ENCODE measurements at places on chromosomes 12 and 14.

DNA sequence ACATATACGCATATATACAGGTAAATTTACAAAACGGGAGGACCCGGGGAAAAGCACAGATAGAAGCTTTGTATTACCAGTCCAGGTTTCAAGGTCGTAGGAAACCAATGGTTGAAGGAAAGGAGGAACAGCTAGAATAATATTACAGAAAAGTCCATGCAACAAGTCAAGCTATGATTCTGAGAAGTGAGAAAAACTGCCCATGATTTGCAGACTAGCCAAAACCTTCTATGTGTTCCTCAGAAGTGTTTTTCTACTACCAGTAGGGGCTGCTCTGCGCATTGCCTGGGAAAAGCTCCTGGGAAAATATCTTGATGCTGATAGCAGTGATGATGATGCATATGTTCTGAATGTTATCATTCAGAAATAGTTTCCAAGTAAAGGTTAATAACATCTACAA lies 2.2 kb downstream of the PDZRN4 start:
- DNase-seq: no peak

- DNase-seq: no peak
Measured at GRCh38 chr14:33342299-33342974, 403.8 kb downstream of the NPAS3 start.

- DNase-seq: peak; percentile 79
Measured at GRCh38 chr12:124914392-124915238, at the start of gene UBC. Gene UBC (minus strand): TSS chr12:124914650. CDS start chr12:124913771, 879 bp downstream.

- DNase-seq: no peak
Measured at GRCh38 chr12:117380083-117380482, 18.7 kb upstream of the NOS1 start.

- DNase-seq: no peak
Measured at GRCh38 chr12:117564881-117565280, 203.5 kb upstream of the NOS1 start.

GRCh38 chr12:3630111-3630510 lies 122.8 kb downstream of the CRACR2A start:
- no peak for DNase-seq
